ENCODE measurements at places on chromosomes 12 and 14. TPM values are rescaled to one million over a fixed set of nuclear protein-coding genes. Genes with fewer than 3 reads are reported as not detected.

- DNase-seq: no peak
- peaks cover 5% of the 10 kb centered on the region for H3K27me3 ChIP-seq
- H3K4me1 ChIP-seq: peaks cover 7% of the 10 kb centered on the region
Measured at GRCh38 chr14:68730811-68731425, 61.9 kb downstream of the ZFP36L1 start.

- no peak overlapping the region for H3K27ac ChIP-seq
- no peak for DNase-seq
- peaks cover 6% of the 10 kb centered on the region for H3K4me1 ChIP-seq
- no peaks in the 10 kb centered on the region for H3K36me3 ChIP-seq
Measured at GRCh38 chr14:76349993-76350392, 25.9 kb upstream of the ESRRB start.

- H3K36me3 ChIP-seq: no peaks in the 10 kb centered on the region
- H3K4me3 ChIP-seq: no peak overlapping the region
- H3K27ac ChIP-seq: no peak overlapping the region
Measured at GRCh38 chr14:20093442-20093841, 17.1 kb upstream of the OR4K17 start.

KRT79 gene
- total RNA-seq: not detected

DNA sequence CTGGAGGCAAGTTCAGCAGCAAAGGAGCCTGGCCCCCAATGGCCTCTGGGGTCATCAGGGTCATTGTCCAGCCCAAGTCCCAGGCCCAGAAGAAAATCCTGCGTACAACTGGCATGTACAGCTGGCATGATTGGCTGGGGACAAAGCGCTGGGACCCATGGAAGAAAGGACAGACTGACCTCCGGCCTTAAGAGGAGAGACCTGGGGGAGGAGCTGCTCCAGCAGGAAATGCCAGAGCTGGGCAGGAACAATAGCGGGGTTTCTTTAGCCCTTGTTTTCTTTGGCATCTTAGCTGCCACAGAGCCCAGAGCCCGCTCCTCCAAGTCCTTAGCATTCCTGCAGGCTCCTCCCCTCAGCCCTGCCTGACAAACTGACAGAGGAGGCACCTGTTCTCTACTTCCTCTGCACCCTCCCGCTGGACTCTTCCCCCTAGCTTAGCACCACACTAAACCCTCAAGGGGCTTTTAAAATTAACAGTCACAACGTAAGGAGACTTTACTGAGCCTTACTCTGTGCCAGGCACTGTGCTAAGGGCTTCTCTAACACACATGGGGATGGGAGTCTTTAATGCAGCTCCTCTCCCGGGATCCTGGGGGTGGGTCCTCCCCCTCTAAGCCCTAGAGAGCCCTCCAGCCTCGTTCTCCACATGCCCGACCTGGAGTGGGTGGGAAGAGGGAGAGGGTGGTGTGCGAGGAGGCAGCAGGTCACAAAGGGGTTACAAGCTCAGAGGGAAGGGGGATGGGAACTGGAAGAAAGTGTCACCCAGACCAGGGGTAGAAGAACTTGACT lies 1.8 kb upstream of the AQP5 start:
- H3K27me3 ChIP-seq: peaks cover 38% of the 10 kb centered on the region
- no peak for DNase-seq
- H3K4me3 ChIP-seq: peak overlapping the region; percentile 80
- H3K27ac ChIP-seq: no peak overlapping the region

DNA sequence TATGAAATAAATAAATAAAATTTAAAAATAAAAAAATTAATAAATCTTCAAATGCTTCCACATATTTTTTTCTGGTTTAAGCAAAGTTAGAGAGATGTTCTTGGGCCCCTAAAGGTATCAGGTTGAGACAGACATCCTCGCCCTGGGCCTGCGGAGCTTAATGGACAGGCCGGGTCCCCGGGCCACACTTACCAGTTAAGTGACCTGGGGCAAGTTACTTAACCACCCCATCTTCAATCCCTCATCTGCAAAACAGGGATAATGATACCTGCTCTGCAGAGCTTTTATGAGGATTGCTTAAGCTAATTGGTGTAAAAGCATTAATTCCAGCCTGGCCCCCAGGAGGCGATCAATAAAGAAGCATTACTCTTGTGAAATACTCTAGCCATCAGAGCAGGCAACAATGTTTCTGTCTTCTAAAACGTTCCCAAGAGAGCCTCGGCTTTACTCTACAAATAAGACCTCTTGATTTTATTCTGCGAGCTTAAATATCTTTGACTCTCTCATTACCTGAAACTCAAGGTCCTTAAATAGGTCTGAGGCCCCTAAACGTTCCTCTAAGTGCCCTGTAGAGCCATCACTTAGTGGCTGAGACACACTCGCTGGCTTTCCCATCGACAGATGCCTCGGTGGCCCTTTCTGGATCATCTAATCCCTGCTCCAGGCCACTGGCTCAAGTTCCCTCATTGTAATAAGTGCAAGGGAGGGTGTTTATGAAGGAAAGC lies 81.1 kb upstream of the DIO3 start:
- H3K4me3 ChIP-seq: no peak overlapping the region
- H3K4me1 ChIP-seq: peaks cover 30% of the 10 kb centered on the region
- H3K36me3 ChIP-seq: peaks cover 6% of the 10 kb centered on the region
- peaks cover 7% of the 10 kb centered on the region for H3K27me3 ChIP-seq
- peak overlapping the region; percentile 94 for H3K27ac ChIP-seq

GRCh38 chr12:104909761-104910160 lies 48.3 kb downstream of the SLC41A2 start:
- no peaks in the 10 kb centered on the region for H3K36me3 ChIP-seq
- no peak overlapping the region for H3K27ac ChIP-seq
- DNase-seq: no peak
- H3K4me1 ChIP-seq: no peaks in the 10 kb centered on the region

GRCh38 chr12:68117661-68118060 lies 41.9 kb downstream of the IFNG start:
- DNase-seq: no peak
- H3K27ac ChIP-seq: no peak overlapping the region
- no peak overlapping the region for H3K4me3 ChIP-seq
- no peaks in the 10 kb centered on the region for H3K27me3 ChIP-seq

KLHDC2 gene
- total RNA-seq: 48.7 TPM

HIP1R gene
- total RNA-seq: 19.3 TPM

DNA sequence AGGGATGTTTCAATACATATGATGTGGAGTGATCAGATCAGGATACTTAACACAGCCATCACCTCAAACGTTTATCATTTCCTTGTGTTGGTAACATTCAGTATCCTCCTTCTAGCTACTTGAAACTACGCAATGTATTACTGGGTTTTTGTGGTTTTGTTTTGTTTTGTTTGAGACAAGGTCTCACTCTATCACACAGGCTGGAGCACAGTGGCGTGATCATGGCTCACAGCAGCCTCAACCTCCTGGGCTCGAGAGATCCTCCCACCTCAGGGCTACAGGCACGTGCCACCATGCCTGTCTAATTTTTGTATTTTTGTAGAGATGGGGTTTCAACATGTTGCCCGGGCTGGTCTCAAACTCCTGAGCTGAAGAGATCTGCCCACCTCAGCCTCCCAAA lies 70.2 kb upstream of the BCL11B start:
- peaks cover 4% of the 10 kb centered on the region for H3K27me3 ChIP-seq
- H3K27ac ChIP-seq: no peak overlapping the region
- no peak overlapping the region for H3K4me3 ChIP-seq
- H3K36me3 ChIP-seq: peaks cover 4% of the 10 kb centered on the region

SAMD4A gene
- total RNA-seq: 0.56 TPM

KLRF1 gene
- total RNA-seq: not detected

Measured in glutamatergic neuron (in vitro differentiated cells).